NCI-H2029 (cell line): ENCODE measurements at places on chromosomes 6 and 20.

GRCh38 chr6:160783741-160784140, 81.7 kb downstream of the PLG start:
- no peak for DNase-seq

DNA sequence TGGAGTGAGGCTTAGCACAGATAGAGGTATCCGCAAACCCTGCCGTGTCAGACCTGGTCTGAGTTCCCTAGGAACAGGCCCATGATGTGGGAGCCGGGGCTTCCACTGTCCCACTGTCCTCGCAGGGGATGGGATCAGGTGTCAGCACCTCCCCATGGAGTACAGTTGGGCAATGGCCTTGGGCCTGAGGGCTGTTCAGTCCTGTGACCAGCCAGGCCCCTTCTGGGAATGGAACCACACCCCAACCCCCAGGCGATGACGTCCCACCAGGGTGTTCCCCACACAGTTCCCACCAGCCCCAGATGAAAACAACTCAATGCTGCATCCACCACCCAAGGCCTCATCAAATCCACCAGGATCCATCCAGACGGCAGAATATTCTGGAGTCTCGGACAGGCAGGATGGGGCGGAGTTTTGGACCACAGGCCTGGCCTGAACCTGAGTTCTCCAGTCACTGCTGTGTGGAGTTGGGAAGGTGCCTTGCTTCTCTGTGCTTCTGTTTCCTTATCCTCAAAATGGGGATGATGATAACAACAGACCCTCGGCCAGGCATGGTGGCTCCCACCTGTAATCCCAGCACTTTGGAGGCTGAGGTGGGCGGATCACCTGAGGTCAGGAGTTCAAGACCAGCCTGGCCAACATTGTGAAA, 62.2 kb downstream of the UBE2V1 start:
- no peak for DNase-seq

- DNase-seq = peak; percentile 28
These were observed 7.1 kb upstream of the AFDN start for GRCh38 chr6:167819576-167819975.

- DNase-seq = no peak
These were observed 2.0 kb upstream of the MICAL1 start for GRCh38 chr6:109457562-109457996.

GRCh38 chr6:142842418-142843261, 102.3 kb downstream of the HIVEP2 start:
- no peak for DNase-seq

GRCh38 chr6:11050731-11051130, 6.6 kb upstream of the ELOVL2 start:
- no peak for DNase-seq

GRCh38 chr6:104483225-104483834, 376.4 kb downstream of the HACE1 start:
- DNase-seq = no peak

- DNase-seq = no peak
These were observed 74.6 kb downstream of the TMEM244 start for GRCh38 chr6:129786548-129786947.

GRCh38 chr6:137097057-137097456, 52.3 kb upstream of the IL20RA start:
- DNase-seq = no peak

- no peak for DNase-seq
These were observed 82.9 kb downstream of the ELOVL4 start for GRCh38 chr6:79864421-79864820.

GRCh38 chr20:62496568-62497218, 20.9 kb upstream of the GATA5 start:
- no peak for DNase-seq

DNA sequence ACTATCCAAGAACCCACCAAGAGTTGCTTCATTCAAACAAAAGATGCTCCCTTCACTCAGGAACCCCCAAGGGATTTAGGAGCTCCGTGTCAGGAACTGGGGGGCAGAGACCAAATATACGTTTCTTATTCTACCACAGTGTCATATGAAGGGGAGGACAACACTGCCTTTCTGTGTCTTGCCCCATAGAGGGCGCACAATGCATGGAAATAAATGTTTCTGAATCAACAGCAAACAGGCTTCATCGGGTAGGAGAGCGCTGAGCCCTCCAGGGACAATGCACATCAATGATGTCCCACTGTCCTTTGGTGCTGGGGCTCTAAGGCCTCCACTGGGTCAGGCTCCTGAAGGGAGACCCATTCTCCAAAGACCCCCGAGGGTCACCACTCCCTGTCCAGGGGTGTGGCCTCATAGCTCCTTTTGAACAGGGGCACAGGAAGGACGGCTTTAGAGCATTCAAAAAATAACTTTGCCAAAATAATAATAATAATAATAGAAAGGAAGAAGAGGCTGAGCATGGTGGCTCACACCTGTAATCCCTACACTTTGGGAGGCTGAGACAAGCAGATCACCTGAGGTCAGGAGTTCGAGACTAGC, 31.1 kb downstream of the PLG start:
- peak; percentile 22 for DNase-seq

DNA sequence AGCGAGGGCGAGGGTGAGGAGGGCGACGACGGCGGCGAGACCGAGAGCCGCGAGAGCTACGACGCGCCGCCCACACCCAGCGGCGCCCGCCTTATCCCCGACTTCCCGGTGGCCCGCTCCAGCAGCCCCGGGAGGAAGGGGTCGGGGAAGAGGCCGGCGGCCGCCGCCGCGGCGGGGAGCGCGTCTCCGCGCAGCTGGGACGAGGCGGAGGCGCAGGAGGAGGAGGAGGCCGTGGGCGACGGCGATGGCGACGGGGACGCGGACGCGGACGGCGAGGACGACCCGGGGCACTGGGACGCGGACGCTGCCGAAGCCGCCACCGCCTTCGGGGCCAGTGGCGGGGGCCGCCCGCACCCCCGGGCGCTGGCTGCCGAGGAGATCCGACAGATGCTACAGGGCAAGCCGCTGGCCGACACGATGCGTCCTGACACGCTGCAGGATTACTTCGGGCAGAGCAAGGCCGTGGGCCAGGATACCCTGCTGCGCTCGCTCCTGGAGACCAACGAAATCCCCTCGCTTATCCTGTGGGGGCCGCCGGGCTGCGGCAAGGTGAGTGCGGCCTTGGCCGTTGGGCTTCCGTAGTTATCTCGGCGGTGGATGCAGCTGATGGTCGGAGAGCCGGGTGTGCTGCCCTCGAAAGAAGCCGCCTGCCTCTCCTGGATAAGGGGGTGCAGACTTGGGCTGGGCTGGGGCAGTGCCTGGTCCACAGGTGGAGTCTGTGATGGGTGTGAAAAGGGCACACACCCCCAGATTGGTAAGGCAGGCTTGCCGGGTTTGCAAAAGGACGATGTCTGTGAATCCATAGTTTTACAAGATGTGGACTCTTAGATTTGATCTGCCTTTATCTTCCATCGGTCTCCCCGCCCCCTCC, 938 bp downstream of the WRNIP1 start:
- peak; percentile 36 for DNase-seq

GRCh38 chr6:107668743-107669474, 155.2 kb downstream of the SCML4 start:
- DNase-seq = no peak

- no peak for DNase-seq
These were observed 135.0 kb downstream of the LRRC1 start for GRCh38 chr6:53929821-53930120.

DNA sequence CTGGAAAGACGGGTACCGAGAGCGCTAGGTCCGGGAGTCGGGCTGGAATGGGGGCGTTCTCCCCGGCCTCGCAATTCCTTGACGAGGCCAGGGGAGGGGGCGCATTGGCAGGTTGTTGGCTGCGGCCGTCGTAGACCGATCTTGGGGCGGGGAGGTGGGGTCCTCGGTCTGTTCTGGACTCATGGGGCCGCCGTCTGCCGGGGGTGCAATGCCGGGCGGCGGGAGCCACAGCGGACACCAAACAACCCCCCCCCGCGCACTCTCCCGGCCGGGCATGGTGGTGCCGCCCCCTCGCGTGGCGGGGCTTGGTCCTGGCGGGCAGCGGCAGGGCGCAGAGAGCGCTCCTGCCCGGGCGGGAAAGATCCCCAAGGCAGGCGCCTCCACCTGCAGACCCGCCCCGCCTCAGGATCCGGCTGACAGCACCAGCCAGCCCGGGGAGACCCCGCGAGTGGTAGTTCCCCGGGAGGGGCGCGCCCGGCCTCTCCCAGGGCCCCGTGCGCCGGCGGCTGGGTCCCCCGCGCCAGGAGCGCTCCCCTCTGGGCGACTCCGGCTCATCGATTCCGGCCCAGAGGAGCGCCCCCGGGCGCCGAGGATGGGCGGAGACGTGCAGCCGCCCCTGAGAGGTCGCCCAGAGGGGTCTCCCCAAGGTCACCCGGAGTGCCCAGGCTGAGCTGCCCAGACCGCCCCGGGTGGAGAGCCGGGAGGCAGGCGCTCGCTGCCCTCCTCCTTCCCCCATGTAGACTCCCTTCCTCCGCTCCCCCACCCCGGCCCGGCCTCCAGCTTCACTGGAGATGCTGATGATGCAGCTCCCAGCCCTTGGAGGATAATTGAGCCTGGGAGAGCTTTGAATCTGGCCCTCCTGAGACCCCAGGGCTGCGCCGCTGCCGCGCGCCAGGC, 709 bp downstream of the PPP1R16B start:
- DNase-seq = no peak

GRCh38 chr6:161292145-161292544, 18.3 kb upstream of the AGPAT4 start:
- DNase-seq = no peak

DNA sequence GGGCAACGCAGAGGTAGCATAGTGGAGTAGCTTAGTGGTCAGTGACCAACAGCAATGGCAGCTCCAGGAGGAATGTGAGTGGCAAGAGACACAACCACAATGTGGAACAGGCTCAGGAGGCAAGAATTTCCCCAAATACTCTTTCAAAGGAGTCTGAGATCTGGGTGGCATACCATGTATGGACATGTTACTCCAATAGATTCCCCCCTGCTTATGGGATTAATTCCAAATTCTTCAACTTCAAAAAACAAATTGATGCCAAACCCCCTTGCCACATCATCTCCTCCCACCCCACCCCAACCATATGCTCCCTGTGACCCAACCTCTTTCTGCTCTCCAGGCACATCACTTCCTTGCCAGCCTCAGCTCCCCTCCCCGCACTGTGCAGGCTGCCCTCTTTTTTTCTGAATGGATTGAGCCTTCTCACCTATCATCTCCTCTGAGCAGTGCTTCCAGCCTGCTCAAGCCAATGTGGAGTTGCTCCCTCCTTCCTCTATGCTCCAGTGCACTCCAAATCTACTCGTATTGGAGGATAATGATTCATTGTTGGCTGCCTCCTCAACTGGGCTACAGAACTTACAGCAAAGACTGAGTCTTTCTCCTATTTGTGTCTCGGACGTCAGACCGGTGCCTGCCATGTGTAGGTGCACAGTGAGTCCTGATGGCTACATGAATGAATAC, 93.0 kb upstream of the CEP85L start:
- no peak for DNase-seq

DNA sequence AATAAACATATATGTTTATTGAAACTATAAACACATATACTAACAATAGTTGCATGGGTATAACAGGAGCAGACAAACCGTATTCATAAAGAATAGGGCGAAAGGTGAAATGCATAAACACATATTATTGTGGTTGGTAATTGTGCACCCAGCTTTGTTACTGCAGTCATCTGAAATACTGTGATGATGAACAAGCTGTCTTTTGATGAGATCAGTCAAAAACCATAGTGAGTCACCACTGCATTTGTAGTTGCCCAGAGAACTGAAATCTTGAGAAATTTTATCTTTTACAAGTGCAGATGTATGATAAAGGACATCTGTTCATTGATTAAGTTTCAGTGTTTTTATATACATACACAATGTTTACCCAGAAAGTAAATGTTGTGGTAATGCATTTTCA, 133.7 kb downstream of the MYO6 start:
- no peak for DNase-seq

- no peak for DNase-seq
These were observed 192.3 kb downstream of the DLL1 start for GRCh38 chr6:170098428-170099170.

GRCh38 chr6:157546321-157546720, 165.3 kb downstream of the ZDHHC14 start:
- no peak for DNase-seq

DNA sequence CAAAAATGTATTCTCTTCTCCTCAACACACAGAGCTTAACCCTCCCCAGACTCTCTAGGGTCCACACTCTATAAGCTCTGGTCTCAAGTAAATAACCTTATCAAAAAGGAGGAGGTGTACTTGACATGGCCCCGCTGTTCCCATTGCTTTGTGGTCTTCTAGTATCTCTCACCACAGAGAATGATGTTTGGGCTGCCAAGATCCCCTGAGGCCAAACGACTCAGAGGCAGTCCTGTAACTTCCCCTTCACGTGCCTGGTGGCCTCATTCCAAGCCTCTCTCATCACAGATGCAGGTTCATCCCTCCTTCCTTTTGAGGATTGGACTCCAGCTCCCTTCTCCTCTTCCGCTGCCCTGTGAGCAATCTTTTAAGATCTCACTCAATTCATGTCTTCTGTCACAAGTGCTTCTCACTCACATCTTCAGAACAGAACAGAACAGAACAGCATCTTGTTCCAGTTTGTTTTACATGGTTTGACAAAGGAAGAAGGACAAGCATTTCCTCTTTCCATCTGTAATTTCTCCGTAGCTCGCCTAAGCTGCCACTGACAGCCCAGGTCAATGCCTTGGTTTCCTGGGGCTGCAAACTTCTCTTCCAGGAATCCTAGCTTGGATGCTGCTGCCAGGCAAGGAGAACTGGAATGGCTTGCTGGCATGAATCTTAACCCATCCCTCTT, 541.5 kb downstream of the CD83 start:
- no peak for DNase-seq

DNA sequence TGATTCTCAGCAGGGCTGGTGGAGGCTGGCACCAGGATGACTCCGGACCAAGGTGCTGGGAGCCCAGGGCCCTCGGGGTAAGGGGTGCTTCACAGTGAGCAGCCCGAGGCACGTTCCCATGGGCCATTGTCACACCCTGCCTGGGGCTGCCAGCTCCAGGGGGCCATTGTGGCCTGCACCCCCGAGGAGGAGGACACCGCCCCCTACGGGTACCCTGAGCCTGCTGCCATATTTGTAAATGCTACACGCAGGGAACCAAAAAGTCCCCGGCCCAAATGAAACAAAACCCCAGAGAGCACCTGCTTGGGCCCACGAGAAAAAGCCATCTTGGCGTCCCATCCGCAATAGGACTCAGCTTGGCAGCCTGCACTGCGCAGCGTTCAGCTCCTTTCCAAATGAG, 64.7 kb upstream of the GATA5 start:
- no peak for DNase-seq

- no peak for DNase-seq
These were observed 26.4 kb upstream of the SALL4 start for GRCh38 chr20:51828762-51829161.

- DNase-seq = no peak
These were observed 6.9 kb upstream of the VAPB start for GRCh38 chr20:58382096-58382495.
